ENCODE measurements at places on chromosomes 4 and X.

DNA sequence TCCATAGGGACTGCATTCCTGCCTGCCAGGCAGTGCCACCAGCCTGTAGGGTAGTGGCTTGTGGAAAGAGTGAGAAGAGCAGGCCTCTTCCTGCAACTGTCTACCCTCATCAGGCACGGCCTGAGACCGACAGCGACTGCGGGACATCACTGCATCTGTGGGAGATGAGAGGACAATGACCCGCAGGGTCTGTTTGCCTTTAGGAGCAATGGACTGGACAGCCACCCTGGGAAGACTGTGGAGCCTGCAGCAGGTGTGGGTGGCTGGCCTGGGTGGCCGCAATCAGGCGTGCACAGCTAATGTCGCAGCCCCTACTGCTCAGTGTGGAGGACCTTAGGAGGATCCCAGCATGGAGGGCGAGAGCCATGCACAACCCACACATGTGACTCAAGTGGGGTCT lies 227.9 kb downstream of the PTTG2 start:
- DNase-seq = no peak

DNA sequence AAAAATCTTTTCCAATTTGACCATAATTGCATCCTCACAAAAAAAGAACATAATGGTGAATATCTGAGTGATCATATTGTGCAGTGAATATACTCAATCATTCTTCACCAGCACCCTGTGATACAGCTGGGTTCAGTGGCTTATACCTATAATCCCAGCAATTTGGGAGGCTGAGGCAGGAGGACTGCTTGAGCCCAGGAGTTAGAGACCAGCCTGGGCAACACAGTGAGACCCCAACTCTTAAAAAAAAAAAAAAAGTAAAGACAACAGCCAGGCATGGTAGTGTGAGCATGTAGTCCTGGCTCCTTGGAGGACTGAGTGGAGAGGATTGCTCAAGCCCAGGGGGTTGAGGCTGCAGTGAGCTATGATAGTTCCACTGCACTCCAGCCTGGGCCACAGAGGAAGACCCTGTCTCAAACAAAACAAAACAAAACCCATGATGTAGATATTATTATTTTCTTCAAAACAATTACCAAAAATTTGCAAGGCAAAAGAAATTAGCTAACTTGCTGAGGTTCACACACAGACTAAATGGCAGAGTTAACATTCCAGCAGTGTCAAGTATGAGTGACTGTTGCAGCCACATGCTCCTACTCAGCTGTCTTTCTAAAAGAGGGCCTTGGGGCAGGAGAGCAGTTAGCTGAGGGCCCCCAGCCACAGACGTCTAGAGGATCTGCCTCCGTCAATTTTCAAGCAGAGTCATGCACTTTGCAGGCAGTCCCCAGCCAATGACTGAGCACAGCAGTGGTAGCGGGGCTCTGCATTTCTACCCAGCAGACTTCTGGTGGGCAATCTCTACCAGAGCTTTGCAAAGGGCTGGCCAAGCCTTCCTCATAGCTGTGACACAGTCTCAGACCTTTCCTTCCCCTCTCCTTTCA lies 33.4 kb downstream of the ADGRA3 start:
- no peak for DNase-seq

DNA sequence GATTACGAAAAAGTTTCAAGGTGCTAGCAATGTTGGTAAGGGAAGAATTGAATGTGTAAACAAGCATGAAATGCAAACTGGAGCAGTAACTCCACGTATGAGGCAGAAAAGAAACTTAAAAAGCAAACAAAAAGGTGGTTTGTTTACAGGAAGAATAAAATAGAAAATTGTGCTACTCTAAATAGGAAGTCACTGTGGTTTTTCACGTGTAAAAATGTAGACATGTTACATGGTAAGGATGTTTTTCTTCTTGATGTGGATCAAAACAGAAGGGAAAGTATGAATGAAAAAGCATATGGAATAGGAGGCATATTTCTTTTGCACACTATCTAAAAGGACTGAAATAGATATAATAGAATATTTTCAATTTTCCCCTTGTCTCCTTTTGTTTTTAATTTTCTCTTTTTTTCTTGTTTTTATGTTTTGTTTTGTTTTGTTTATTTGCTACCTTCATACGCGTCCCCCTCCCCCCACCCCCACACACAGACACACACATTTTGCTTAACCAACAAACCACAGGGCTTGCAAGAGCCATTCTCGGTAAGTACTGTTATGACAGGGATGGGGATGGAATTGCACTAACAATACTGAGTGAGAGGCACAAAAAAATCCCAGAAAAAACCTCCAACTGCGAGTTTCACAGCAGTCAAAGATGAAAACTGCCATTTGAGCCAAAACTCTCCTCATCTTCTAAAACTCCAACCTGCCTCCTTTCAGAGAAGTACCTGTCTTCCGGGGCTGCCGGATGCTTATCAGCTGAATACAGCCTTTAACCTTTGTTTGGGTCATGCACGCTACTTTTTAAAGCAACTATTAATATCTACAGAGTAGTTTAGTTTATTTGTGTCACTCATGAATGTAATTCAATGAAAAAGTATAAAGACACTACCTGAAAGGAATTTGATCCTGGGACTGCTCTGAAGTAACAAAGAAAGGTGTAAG lies 135.8 kb downstream of the IL15 start:
- DNase-seq = no peak

DNA sequence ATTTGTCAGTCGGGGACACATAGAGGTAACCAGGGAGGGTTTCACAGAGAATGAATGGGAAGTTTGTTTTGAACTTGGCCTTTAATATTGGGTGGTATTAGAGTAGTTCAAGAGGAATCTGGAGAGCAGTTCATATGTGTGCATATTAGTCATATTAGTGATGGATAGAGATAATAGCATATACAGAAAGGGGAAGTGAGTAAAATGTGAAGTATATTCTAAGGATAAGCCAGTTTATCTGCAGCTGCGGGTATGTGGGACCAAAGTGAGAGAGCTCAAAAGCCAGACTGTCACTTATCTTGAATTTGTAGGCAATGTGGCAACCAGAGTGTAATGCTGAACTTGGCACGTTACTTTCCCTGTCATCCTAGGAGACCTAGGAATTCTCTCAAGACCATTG lies 169.9 kb downstream of the AFF2 start:
- DNase-seq = no peak

DNA sequence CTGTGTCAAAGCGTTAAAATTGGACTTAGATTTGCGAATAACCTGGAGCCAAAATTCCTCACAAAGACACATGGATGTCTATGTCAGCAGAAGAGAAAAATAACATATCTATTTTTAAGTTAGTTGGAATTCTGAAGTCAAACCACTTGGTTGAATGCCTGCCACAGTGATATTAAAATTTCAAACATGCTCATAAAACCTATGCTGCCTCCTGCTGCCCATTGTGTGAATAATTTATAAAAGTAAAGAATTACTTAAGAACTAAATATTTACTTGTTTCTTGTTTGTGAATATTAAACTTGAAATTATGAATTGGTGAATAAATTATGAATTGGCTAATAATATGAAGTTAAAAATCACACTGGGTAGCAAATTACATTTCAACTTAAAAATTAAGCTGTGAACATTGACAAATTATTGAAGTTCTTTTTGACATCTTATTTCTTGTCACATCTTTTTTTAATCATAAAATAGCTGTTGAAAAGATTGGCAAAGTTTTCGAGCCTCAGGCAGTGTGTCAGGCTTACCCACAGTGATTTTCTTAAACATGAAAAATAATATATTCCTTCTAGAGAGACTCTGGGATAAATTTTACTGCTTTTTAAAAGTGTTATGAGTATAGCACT lies 35.4 kb downstream of the FABP2 start:
- peak; percentile 60 for DNase-seq

DNA sequence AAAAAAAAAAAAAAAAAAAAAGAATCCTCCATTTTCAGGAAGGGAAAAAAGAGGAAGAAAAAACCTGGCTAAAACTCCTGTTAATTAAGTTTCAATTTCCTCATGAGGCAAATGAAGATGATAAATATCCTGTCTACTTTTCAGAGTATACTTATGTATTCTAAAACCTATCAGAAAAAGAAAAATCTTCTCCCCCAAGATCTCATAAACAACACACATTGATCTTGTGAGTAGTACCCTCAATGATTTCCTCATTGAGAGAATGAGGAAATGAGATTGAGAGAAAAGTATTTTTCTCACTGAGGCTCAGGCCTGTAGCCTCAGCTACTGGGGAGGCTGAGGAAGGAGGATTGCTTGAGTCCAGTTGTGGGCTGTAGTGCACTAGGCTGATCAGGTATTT lies 146.7 kb downstream of the TET2 start:
- no peak for DNase-seq

GRCh38 chr4:23484689-23485088 lies 405.2 kb downstream of the PPARGC1A start:
- no peak for DNase-seq

DNA sequence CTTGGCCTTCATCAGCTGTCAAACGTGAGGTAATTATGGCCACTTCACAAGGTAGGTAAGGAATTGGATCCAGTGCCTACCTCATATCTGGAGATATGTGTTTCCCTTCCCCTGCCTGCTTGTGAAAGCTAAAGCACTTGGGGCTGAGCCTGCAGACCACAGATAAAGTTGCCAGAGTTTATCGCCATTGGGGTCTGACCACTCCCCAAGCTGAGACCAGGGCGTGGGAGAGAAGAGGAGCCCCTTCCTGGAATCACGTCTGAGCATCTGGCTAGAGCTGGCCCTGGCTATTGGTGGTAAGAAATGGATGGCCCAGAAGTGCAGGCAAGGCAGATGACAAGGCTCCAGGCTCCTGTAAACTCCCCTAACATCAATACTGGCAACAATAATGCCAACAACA lies 2.7 kb downstream of the ALAS2 start:
- DNase-seq = peak; percentile 89

GRCh38 chr4:53804719-53805118 lies 213.4 kb upstream of the LNX1 start:
- DNase-seq = peak; percentile 6

DNA sequence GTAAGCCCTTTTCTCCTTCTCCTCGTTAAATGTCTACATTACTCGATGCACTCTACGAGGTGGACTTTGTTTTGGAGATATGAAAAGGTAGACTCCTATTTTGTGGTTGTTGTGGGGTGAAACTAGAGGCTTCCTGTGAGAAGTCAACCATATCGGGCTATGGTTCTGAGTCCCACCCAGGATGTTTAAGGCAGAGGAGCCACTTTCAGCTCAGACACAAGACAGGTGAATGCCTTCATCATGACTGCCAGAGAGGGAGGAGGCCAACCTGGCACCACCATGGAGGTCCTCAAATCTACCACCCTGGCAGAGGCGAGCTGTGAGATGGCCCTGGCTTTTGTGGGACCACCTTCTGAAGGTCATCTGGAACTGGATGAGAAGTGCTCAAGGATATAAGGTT lies 154.4 kb upstream of the KLF3 start:
- DNase-seq = no peak

- no peak for DNase-seq
These were observed 211.9 kb upstream of the UGT8 start for GRCh38 chr4:114386637-114387233.

DNA sequence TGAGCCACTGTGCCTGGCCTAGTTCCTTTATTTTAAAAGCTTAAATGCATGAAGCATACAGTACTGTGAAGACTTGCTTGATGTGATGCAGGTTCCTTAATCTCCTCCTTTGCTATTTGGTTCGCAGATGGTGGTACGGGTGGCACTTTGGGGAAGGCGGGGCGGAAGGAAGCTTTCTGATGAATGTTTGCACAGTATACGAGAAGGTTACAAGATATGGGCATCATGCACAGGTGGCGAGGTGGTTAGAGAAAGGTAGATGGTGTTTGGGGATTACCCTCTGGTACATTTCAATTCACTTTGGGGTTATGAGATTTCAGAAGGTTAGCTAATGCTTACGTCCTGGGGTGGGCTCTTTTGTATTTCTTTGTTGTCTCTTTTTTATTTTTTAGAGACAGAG lies 17.2 kb downstream of the RHOH start:
- no peak for DNase-seq

DNA sequence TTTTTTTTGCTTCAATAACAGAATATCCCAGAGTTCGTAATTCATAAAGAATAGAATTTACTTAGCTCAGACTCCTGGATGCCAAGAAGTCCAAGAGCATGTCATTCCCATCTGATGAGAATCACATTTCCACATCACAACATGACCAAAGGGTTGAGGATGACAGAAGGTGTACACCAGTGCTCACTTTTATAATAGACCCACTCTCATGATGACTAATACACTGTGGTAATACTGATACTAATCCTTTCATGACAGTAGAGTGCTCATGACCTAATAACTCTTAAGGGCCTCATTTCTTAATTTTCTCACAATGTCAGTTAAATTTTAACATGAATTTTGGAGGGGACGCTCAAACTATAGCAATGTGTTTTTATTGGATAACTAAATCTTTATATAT lies 69.2 kb downstream of the ZNF732 start:
- DNase-seq = no peak

- DNase-seq = no peak
These were observed 523.1 kb downstream of the IQCM start for GRCh38 chr4:149292425-149293007.

DNA sequence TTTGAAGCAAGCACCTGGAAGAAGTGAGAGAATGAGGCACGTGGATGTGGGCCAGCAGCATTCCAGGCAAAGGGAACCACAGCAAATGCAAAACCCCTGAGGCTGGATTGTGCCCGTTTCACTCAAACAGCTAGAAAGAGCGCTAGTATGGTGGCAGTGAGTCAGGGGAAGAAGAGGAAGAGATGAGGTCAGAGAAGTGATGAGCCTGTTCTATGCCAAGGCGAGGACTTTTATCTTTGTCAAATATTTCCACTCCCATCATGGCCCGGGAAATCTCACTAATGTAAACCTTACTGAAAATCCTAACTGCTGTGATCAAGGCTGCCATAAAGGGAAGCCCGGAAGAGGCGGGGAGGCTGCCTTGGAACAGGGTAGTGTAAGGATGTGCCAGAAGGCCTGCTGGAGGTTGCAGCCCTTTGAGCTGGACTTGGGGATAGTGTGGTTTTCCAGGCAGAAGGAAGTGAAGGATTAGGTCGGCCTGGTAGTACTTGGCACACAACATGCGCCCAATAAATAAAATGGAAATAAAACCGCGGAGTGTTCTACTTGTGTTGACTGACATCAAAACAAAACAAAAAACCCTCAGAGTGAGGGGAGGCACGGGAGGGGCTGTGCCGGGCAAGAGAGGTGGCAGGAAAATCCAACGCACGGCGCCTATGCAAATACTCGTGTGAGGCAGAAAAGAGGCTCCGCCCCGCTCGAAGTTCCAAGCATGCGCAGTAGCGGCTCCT lies 1.2 kb upstream of the CDK16 start:
- DNase-seq = peak; percentile 6

DNA sequence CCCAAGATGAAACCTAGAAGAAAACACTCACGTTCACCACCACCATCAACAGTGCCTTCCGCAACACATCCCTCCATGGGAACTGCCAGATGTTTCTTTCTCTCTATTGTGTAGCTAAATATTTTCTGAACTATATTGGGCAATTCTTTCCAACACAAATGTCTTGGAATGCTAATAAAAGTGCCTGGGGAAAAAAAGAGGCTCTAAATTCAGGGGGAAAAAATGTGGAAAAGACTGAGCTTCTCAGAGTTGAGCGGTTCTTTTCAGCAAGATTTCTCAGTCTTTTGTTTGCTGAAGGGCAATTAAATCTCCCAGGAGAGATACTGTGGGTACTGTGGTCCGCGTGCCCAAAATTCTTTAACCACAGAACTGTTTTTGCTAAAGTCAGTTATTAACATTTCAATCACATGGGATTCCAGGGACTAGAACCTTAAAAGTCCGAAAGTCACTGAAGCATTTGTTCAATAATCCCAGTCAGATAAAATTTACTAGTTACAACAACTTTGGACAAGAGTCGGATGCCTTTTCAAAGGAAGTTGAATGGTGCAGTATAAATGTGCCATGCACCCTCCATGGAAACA lies 51.9 kb upstream of the DHRSX start:
- no peak for DNase-seq

Data from hematopoietic multipotent progenitor cell treated with erythropoietin and hydrocortisone succinate and interleukin-3 and kit ligand, for 15 days (in vitro differentiated cells).